NCI-H1417 (cell line): ENCODE measurements at places on chromosomes 6 and 20.

DNA sequence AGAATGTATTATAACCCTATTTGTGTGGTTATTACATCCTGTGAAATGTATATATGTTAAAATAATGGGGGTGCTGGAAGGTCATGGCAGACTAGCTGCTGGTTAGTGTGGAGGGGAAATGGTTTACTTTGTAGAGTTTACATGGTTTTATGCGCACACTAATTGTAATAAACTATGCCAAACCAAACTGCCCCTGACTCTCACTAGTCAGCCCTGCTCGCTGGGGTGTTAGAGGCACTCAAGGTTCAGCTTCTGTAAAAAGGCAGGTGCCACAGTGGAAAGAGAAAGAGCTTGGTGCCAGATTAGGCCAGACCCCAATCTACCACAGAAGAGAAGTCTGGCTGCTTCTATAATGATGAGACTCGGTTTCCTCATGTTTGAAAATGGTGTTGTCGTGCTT is 52.7 kb downstream of the GOPC start:
- peak; percentile 10 for DNase-seq

- DNase-seq, result no peak
Observed at GRCh38 chr6:36928547-36928918, 26.0 kb upstream of the PI16 start.

DNA sequence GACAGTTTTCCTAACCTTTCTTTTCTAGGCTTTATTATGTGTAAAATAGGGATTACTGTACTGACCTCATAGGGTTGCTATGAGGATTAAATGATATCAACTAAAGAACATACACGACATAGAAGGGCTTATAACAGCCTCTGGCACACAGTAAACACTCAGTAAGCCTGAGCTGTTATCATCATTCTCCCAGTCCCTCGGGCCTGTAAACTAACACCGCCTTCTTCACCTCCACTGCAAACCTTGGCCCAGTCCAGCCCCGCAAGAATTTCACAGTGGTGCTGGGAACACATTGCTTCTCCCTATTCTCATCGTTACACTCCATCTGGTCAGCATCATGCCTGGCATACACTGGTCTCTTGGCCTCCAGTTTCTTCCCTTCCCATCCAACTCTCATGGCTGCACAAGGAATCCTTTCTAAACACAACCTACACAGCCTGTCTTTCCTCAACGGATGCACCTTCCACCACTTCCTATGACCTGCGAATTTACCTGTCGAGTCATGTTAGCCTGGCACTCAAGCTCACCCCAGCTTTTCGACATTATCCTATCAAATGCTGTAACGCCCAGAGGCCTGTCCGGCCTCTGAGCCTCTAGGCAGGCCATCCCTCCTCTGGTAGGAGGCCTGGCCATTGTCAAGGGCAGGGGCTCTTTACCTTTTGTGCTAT is 92.1 kb downstream of the FYN start:
- DNase-seq, result no peak

DNA sequence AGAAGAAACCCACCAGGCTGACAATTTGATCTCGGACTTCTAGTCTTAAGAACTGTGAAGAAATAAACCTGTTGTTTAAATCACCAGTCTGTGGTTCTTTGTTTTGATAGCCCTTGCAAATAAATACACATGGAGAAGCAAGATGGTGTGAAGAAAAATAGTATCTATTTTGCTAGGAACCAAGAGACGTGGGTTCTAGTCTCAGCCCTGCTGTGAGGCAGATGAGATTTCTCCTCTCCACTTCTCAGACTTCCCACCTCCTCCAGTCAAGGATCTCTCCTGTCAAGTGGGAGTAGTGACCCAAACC is 294.9 kb upstream of the JARID2 start:
- no peak for DNase-seq

GRCh38 chr20:17608701-17609497 is 39.0 kb downstream of the DSTN start:
- no peak for DNase-seq

GRCh38 chr6:50936277-50936681 is 117.6 kb downstream of the TFAP2B start:
- DNase-seq, result no peak

GRCh38 chr6:87706187-87706966 is 4.3 kb upstream of the AKIRIN2 start:
- DNase-seq, result no peak

GRCh38 chr6:132063738-132064137 is 112.6 kb upstream of the CCN2 start:
- no peak for DNase-seq

GRCh38 chr6:146153040-146153758 is 124.3 kb downstream of the GRM1 start:
- DNase-seq, result no peak

- no peak for DNase-seq
Observed at GRCh38 chr6:128738112-128738511, 144.8 kb upstream of the LAMA2 start.

- no peak for DNase-seq
Observed at GRCh38 chr6:5624256-5624655, 362.9 kb downstream of the FARS2 start.

DNA sequence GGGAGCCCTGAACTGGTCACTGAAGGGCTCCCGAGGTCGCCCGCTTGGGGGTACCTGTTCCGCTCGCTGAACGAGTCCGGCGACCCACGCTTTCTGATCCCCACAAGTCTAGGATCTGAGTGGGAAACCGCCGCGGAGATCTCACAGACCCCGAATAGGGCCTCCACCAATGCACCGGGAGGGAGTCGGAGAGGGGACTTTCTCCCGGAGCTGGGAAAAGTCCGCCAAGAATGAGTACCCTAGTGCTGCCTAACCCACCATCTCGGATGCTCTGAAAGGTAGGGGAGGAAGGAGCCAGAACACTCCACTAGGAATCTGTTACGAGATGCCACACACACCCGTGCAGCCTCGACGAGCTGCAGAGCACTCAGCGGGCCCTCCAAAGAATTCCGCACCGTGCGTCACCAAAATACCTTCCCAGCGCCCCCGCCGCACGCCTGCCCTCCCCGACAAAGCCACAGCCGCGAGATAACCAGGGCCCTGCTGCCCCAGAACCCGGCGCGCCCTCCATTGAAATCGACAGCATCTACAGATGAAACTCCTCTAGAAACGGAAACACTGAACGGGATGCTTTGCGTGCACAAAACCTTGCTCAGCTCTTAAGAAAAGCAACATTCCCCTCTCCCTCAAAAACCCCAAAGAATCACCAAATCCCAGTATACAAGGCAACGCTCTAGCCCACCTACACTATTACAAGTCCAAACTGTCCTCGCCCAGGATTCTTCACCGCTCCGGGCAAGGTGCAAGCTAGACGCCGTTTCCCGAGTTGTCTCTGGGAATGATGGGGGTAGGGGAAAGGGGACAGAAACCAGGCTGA is 686 bp downstream of the COL12A1 start:
- DNase-seq, result peak; percentile 26

DNA sequence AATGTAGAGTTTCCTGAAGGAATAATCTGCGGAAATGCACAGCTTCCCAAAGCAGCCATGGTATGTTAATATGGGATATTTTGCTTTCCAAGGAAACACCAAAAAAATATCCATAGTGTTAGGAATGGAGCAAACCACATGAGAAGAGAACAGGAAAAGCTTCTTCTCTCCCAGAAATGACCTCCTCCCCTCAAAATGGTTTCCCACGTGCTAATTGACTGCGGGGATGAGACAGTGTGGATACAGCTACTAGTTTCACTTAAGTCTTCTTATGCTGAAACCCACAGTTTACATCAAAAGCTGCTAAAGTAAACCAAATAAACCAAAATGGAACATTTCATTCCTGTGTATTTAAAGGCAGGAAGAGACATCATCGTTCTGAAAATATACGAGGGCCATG is 69.4 kb downstream of the FYN start:
- DNase-seq, result no peak

- no peak for DNase-seq
Observed at GRCh38 chr6:21451546-21452013, 142.0 kb upstream of the SOX4 start.
